ENCODE measurements at places on chromosomes 4 and X.

- DNase-seq: no peak
These were observed 34.0 kb upstream of the GNPDA2 start for GRCh38 chr4:44760142-44760898.

DNA sequence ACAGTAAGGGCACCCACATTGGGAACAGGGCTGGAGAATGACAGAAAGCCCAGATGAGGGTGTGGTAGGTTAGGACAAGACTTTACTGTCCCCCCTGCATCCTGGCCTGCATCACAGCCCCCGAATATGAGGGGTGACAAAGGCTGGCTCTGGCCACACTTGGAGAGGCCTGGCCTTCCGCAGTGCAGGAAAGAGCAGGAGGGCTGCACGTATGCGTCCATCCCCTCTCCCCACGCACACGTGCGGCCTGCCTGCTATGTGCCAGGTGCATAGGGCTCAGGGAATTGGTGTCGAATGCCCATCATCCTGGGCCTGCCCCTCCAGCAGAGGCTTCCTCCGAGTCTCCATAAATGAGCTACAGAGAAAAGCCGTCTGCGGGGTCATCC lies 80.5 kb downstream of the ABLIM2 start:
- DNase-seq: no peak

- no peak for DNase-seq
These were observed 49.0 kb downstream of the CRMP1 start for GRCh38 chr4:5843573-5844530.

DNA sequence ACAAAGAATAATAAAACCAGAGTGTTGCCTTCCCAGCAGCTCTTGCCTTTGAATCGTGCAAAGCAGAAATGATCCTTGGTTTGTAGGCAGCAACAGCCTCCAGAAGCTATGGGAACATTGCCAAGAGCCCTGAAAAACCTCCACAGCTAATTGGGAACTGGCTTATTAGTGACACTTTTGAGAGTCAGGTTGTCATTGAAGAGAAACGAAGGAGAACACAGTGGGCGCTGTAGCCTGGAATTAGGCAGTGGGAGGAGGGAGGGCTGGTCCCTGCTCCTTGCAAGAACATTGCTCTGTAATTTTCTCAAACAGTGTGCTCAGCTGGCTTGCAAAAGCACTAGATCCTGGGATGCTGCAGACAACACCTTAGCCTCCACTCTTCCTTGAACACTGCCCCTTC lies 331.5 kb upstream of the EMCN start:
- DNase-seq: peak; percentile 68

DNA sequence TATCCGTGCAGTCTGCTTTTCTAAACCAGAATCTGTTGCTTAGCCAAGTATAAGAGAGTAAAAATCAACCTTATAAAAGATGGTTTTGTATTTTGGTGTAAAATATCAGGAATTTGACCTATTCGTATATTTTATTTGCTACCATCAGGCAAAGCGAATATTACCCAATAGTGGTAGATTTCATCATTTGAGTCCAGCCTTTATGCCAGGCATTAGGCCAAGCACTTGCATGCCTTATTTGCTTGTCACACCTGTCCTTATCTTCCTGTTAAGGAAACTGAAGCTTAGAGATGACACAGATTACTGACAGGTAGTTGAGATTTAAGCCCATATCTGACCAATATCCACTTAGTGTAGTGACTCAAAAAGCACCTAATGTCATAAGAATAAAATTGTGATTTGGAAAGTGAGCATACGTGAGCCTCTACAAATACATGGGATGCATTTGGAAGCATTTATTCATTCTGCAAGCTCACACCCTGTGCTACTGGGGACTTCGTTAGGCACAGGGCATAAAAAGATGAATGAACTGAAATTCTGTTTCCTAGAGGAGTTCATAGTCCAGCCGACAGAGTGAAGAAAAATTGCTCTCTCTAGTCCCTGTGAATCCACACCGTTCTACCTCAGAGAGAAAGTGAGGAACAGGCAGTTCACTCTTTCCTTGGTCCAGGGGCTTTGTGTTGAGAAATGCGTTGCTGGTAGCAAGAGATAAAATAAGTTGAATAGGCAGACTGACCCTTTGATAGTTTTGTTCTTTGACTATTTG lies 2.3 kb upstream of the RNF212 start:
- DNase-seq: no peak

- DNase-seq: no peak
These were observed 717.6 kb upstream of the TENM3 start for GRCh38 chr4:181525634-181526033.

GRCh38 chr4:102295153-102295862 lies 50.0 kb downstream of the SLC39A8 start:
- no peak for DNase-seq

- no peak for DNase-seq
These were observed 11.9 kb downstream of the REPS2 start for GRCh38 chrX:16958356-16958755.

- no peak for DNase-seq
These were observed at the start of gene FRG1 for GRCh38 chr4:189940178-189941004. FRG1 (plus strand) TSS chr4:189940872; CDS start chr4:189941010, 138 bp downstream.

- DNase-seq: no peak
These were observed 35.8 kb downstream of the APLN start for GRCh38 chrX:129618997-129619396.

GRCh38 chr4:8729408-8730149 lies 137.0 kb downstream of the CPZ start:
- DNase-seq: no peak

- DNase-seq: no peak
These were observed 823.2 kb downstream of the CCSER1 start for GRCh38 chr4:90950385-90950841.

DNA sequence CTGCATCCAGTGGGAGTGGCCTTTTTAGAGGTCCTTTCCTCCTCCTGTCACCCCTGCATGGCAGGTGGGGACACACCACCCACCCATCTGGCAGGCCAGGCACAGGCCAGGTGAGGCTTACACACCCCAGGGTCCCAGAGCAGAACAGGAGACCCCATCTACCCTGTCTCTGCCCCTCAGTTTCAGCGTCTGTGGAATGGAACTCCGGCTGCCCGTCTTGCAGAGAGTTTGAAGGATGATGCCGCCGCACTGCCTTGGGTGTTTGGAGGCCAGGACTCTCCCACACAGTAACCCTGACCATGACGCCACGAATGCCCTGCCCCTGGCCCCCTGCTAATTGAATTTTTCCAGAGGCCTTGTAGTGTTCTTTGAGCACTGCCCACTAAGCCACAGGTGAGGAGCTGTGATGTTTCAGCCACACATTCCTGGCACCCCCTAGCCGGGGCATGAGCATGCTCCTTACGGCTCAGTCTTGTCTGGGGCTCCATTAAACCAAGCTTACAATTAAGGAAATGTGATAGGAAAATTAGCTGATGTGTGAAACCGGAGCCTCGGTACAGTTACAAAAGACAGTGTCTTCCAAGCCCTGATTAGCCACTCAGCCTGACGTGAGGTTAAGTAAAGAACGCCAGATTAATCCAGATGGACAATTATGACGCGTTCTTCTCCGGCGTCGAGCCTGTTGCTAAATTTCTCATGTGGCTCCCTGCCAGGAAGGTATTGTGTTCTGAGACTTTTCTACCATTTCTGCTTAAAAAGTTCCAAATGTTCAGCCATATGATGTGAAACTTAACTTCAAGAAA lies 39.3 kb downstream of the HMX1 start:
- no peak for DNase-seq

GRCh38 chr4:146261041-146261440 lies 46.7 kb downstream of the REELD1 start:
- no peak for DNase-seq

DNA sequence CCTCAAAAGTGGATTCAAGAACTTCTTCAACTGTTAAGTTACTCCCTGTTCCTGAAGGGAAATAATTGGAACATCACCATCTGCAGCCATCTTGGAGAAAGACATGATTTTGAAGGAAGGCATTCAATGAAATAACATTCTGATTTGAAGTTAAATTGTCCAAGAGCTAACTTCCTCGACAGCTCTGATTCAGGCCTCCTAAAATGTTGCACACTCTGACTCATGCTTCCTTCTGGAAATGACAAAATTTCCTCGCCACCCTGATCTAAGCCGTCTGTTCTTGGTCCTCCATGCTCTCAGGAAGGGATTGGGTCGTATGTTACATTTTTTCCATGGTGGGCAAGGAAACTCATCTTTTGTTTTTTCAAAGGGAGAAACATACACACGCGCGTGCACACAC lies 496.9 kb upstream of the DIPK2B start:
- DNase-seq: no peak

DNA sequence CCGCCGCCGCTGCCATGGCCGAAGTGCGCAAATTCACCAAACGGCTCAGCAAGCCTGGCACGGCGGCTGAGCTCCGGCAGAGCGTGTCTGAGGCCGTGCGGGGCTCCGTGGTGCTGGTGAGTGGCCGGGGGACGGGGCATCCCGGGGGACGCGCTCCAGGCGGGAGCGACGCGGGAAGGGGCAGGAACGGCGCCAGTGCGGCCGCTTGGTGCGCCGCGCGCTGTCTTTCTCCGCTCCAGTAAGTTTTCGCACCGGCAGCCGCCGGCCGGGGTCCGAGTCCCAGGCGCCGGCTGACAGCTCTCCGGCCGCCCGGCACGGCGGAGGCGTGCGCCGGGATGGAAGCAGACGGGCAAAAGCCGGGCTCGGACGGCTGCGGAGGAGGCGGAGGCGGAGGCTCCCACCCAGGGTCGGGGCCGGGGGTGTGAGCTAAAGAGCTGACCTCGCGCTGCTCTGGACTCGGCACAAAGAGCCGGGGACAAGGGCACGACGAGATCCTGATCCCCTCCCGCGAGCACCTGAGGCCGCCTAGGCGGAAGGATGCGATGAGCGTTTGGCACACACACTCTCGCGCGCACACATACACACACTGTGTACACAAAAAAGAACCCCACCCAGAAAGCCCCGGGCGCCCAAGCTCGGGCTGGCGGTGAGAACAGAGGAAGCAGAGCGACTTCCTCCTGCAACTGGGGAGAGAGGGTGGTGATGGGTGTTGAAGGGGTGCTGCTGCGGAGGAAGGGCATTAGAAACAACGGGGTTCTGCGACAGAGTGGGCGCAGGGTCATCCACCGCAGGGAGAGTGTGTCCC lies 545 bp downstream of the DOCK11 start:
- peak; percentile 18 for DNase-seq

DNA sequence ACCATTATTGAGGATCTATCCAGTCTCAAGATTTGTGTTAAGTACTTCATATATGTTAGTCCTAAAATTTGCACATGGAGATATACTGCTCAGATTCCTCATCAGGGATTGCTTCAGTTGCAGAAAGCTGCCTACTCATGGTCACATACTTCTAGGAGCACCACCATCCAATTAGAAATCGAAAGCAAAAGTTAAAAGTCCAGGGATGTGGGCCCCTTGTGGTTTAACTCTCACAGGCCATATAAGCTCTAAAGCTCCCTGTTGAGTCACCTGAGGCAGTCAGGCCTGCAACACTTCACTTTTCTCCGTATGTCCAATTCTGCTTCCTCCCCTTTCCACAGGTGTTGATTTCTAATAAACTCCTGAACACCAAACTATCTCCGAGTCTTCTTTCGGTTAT lies 84.2 kb downstream of the CNOT6L start:
- DNase-seq: no peak

DNA sequence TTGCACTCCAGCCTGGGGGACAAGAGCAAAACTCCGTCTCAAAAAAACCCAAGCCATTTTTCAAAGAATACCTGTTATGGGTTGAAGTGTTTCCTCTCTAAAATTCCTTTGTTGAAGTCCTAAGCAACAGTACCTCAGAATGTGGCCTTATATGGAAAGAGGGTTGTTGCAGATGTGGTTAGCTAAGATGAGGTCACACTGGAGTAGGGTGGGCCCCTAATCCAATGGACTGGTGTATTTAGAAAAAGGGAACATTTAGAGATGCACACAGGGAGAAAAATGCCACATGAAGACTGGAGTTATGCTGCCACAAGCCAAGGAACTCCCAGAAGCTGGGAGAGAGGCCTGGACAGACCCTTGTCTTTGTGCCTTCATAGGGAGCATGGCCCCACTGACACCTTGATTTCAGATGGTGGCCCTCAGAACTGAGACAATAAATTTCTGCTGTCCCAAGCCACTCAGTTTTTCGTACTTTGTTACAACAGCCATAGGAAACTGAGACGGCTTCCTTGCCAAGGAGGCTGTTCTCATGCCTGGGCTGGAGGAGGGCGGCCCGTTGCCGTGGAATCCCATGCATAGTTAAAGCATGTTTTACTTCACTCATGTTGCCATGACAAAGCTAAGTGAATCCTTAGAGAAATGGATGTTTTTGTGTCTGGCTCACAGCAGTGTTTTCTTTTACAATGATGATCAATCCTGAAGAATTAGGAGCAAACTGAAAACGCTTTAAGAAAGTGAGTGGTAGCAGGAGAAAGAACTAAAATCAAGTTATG lies 16.5 kb downstream of the TRAPPC2 start:
- DNase-seq: no peak

GRCh38 chrX:47198026-47198686 lies 4.5 kb downstream of the UBA1 start:
- DNase-seq: no peak

DNA sequence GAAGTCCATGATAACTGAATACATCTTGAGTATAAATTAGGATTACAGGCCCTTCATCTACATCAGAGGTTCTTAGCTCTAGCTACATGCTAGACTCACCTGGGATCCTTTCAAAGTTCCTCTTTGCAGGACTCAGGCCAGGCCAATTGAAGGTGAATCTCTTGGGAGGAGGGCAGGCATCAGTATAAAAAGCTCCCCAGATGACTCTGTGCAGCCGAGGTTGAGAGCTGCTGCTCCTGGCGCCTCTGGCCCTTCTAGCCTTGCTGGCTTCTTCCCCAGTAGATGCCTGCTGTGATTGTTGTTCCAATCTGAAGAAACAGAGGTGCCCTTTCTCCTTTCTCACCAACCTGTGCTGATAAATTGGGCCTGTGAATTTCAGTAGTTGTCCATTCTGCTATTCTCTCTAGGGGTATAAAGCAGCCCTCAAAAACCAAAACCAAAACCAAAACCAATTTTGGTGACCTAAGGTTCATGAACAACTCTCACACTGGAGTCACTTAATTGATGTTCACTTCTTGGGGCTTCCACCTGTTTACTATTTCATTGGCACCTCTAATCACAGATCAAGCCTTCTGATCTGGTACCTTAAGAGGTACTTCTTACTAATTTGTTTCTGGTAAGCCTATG lies 78.7 kb downstream of the SUPT20HL2 start:
- no peak for DNase-seq

DNA sequence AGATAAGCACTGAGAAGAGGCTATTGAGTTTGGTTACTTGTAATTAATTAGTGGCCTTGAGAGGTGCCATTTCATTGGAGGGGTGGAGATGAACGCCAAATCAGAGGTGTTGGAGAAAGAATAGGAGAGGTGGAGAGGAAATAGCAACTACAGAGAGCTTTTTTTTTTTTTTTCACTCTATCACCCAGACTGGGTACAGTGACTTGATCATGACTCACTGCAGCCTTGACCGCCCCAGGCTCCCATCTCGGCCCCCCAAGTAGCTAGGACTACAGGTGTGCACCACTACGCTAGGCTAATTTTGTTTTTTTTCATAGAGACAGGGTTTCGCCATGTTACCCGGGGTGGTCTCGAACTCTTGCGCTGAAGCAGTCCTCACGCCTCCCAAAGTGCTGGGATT lies 5.2 kb downstream of the NHS start:
- DNase-seq: no peak

DNA sequence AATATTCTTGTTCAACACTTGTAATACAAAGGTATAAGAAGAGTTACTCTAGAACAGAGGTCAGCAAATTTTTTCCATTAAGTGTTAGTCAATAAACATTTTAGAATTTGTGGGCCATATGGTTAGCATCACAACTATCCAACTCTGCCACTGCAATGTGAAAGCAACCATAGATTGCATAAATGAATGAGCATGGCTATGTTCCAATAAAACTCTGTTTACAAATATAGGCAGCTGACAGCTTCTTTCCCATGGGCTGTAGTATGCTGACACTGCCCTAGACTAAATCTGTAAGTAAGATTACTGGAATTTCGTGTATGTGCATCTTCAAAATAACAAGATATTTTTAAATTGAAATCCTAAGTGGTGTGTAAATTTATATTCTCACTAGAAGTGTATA lies 73.7 kb downstream of the GABRA2 start:
- no peak for DNase-seq

Data from amygdala (tissue), 56 donors.